Activated naive CD4-positive, alpha-beta T cell treated with Interleukin-2 at 50 U/mL for 16 hours (primary cell): ENCODE measurements at places on chromosomes 11 and 22.

GRCh38 chr11:88312628-88313027, 24.9 kb downstream of the CTSC start:
- no peak for DNase-seq

DNA sequence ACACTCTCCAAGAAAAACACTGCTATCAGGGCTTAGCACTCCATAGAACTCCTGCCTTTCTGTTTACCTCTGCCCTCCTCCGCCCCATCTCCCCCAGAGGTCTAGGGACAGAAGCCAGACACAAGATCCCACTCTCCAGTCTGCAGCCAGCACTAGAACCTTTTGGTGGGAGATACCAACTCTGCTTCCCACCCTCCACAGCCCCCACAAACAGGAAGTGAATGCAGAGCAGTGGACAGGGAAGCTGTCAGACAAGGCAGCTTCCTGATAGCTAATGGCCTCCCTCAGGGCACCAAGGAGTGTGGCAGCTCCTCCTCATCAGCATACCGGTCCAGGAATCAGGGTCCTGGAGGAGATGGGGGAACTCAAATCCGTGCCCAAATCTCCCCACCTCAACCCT, 5.1 kb downstream of the SCN4B start:
- DNase-seq, result no peak

- DNase-seq, result no peak
Observed at GRCh38 chr22:31085493-31085824, 4.3 kb downstream of the SMTN start.

- no peak for DNase-seq
Observed at GRCh38 chr11:92179017-92179670, 45.5 kb upstream of the FAT3 start.

DNA sequence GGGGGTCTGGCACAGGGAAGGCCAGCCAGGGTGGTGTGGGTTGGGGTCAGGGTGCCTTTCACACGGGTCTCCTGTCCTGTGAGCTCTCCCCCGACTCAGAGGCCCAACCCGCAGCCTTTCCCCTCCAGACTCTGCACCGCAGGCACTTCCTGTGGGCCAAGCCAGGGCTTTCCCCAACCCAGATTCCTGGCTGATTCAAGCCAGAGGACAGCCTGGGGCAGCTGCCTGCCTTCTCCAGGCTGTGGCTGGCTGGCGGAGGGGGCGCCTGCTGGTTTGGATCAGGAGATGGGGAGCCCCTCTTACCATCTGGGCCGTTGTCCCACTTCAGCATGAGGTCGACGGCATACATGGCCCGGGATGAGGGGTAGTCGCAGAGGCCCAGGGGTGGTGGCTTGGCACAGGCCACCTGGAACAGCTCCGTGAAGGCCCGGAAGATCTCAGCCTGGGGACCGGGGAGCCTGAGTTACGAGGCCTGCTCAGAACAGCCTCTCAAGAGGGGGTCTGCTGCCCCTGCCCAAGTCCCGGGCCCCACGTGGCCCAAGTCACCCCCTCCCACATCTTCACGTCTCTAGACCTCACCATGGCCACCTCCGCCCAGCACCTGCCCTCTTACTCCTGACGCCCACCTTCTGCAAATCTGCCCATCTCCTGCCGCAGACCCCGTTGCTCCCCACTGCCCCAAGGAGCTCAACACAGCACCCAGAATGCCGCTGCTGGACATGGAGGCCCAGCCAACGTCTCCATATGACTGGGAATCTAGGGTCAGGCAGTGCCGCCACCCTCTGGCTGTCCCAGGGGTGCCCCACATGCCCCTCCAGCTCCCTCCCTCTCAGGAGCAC, 17.3 kb downstream of the TSPO start:
- DNase-seq, result no peak

- no peak for DNase-seq
Observed at GRCh38 chr11:111091321-111091938, 154.1 kb upstream of the POU2AF2 start.

DNA sequence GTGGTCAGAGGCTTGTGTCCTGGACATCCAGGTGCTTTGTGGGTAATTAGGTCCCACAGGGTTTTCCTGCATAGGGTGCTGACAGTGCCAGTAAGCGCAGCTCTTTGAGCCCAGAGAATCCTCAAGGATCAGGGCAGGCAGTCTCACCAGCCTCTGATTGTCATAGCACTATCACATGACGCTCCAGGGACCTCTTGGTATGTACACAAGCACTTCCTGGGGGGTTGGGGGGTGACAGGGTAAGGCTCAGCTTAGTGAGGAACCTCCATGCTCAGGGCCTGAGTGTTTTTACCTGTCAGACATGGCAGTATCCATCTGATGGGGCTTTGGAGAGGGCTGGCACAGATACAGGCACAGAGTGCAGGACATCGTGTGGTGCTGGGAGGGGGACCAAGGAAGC, 27.9 kb upstream of the SUSD2 start:
- peak; percentile 32 for DNase-seq

- DNase-seq, result no peak
Observed at GRCh38 chr11:6285019-6285418, 25.4 kb downstream of the CCKBR start.

GRCh38 chr11:9716275-9717039, 52.6 kb downstream of the SWAP70 start:
- no peak for DNase-seq

DNA sequence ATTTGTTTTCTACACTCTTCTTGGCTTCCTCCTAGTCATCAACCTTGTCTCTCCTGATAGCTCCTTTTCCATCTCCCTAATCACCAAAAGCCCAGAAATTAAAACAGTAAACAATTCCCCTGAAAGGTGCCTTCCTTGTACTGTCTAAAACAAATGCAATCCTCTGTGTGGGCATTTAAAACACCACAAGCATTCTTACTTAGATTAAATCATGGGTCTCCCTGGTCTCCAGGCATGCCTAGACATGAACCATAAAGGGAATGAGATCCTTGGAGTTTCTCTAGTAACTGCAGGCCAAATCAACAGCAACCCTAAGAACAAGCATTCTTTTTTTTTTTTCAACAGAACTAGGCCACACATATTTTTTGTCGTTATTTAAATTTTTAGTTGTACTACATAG, 1.9 kb downstream of the BTG4 start:
- no peak for DNase-seq

DNA sequence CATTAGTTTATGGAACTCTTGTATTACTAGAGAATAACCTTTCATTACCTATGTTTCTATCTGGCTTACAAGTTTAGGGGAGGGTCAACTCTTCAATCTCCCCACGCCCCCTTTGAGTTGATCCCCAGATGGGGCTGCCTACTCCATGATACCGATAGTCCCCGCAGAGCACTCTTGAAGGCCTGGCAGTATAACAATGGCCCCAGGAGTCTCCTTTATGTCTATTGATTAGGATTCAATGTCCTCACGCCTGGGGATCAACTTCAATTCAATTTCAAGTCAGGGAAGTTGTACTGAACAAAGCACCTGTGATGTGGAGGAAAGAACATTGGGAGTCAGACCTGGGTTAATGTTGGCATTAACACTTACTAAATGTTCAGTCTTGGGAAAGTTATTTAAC, 520.2 kb downstream of the METTL15 start:
- DNase-seq, result no peak

- DNase-seq, result no peak
Observed at GRCh38 chr22:43293655-43294392, 49.3 kb downstream of the SCUBE1 start.

GRCh38 chr11:74307434-74307833, 4.0 kb downstream of the P4HA3 start:
- no peak for DNase-seq

DNA sequence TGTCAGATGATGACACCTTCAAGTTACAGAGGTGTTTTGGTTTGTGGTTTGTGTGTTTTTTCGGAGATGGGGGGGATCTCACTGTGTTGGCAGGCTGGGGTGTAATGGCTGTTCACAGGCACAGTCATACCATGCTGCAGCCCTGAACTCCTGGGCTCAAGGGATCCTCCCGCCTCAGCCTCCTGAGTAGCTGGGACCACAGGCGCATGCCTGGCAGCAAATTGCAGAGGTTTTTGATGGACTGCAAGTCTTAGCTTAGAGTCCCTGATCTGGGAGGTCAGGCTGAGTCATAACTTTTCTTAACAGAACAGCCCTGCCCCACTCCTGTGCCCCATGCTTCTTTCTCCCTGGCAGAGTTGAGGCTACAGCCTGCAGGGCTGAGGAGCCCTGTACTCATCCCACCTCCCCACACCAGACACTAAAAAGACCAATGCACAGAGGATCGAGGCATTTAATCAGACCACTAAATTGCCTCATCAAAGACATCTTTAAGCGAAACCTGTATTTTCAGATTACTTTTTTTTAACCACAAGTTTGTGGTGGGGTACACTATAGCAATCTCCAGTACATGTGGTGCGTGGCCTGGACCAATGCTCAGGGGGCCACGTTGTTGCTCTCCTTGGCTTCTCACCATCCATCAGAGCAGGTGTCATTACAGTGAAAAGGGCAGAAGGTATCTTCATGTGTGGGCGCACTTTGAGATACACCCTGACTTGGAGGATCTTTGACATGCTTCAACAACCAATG, 17.1 kb upstream of the ADORA2A start:
- DNase-seq, result no peak

DNA sequence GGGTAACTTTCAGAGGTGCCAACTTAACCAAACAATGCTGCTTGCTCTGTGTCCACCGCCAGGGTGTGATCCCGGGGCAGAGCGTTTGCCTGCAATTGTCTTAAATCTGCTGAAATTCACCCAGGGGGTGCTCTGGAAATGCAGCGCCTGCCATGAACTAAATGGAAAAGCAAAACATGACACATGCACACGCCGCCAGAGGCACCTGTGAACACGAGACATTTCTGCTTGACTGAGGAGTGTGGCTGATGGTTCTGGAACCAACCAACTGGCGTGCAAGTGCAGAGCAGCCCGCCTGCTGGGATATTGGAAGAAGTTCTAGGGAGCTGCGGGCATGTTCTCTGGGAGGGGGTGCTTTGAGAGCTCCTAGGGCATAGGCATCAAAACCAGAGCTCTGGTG, 30.4 kb downstream of the DSCAML1 start:
- DNase-seq, result no peak

DNA sequence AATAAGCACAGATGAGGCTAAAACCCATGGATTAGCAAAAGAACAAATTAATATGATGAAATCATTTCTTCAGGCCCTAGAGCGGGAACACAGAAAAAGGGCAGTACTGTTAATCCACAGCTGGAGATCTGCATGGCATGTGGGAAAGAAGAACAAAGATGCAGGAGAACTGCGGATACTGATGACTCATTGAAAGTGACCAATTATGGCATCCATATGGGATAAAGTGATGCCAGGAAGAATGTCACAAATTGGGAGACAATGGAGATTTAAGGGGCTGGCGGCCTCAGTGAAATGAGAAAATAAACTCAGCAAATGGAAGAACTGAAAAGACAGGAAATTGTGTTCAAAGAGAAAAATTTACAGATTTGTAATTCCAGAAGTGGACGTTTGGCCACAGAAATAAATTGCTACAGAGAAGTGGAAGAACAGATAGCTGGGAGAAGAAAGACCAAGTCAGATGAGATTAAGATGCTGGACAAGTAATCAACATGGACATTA, 39.4 kb downstream of the SIK3 start:
- no peak for DNase-seq

DNA sequence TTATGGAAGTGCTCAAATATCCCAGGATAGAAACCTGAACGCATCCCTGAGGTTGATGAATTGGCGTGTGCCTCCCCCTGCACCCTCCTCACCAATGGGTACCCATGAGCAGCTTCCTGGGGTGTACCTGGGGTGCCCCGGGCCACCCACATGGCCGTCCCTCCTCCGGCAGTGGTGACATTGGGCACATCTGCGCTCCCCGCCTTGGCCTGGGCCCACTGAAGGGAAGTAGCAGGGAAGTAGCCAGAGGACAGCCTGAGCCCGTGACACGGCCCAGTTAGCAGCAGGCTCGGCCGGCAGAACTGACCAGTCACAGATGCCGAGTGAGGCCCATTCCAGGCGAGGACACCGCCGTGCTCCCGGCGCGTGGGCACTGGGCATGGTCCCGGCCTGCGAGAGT, 16.7 kb downstream of the MRPL23 start:
- no peak for DNase-seq

DNA sequence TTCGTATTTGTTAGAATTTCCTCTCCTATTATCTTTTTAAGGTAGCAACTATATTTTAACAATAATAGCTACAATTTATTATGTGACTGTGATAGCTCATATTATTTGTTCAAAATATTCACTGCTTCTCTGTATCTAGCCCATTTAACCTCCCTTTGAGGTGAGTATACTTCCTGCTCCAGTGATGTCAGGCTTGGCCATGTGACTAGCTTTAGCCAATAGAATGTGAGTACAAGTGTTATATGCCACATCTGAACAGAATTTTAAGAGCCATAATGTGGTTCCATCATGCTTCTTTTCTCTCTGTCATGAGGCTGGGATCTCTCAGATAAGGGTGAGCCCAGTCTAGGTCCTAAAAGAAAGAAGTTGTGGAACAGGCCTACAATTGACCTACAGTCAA, 217.6 kb downstream of the TTC28 start:
- no peak for DNase-seq

GRCh38 chr22:49015993-49016908, 811.4 kb downstream of the BRD1 start:
- DNase-seq, result no peak

- DNase-seq, result no peak
Observed at GRCh38 chr22:38038426-38038825, 18.8 kb upstream of the PICK1 start.

- DNase-seq, result no peak
Observed at GRCh38 chr22:22327723-22328122, 83.1 kb downstream of the VPREB1 start.

DNA sequence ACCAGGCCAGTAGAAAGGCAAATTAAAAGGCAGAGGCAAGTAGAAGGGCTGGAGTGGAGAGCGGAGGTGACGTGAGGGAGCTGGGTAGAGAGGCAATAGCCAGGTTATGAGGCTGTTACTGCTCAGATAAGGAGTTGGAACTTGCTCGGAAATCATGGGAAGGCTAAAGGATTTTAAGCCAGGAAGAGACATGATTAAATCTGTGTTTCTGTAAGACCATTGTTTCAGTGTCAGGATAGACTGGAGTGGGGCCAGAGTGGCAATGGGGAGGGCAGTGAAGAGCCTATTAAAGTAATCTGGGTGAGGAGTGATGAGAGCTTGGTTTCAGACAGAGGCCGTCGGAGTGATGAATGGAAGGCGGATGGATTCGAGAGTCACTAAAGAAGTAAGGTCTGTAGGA, 39.0 kb downstream of the GRAMD1B start:
- no peak for DNase-seq

GRCh38 chr22:36478966-36479365, 2.5 kb downstream of the TXN2 start:
- DNase-seq, result no peak

DNA sequence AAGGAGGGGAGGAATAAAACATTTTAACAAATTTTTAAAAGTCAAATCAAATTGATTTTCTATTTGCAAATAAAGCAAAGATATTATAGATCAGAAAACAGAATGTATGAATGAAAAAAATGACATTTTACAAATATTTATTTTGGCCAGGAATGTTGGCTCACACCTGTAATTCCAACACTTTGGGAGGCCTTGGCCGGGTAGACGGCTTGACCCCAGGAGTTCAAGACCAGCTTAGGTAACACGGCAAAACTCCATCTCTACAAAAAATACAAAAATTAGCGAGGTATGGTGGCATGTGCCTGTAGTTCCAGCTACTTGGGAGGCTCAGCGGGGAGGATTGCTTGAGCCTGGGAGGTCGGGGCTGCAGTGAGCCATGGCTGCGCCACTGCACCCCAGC, 18.2 kb downstream of the THAP12 start:
- no peak for DNase-seq
